ENCODE measurements at places on chromosomes 4 and X.

- DNase-seq = no peak
Measured at GRCh38 chr4:1201851-1202525, 29.6 kb upstream of the SPON2 start.

DNA sequence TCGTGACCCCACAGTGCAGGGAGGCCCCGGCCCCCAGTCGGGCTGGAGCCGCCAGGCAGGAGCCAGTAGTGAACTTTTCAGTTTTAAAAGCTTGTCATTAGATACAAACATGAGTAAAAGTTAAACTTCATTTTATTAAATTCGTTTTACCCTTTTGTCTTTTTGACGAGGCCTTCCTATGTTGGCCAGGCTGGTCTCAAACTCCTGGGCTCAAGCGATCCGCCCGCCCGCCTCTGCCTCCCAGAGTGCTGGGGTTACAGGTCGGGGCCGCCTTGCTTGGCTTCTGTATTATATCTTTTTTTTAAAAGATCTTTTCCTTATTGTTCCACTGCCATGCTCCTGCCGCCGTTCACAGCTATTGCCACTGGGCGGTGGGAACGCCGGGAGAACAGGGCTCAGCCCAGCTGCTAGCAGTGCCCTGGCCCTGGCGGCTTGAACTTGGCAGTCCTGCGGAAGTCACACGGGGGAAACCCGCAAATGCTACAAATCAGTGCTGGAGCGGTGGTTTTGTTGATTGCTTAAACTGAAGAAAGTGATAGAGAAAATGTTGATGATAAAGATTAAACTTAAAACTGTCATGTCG, 968 bp upstream of the NELFA start:
- DNase-seq = no peak

GRCh38 chrX:43899878-43900815, 17.9 kb upstream of the MAOB start:
- no peak for DNase-seq

DNA sequence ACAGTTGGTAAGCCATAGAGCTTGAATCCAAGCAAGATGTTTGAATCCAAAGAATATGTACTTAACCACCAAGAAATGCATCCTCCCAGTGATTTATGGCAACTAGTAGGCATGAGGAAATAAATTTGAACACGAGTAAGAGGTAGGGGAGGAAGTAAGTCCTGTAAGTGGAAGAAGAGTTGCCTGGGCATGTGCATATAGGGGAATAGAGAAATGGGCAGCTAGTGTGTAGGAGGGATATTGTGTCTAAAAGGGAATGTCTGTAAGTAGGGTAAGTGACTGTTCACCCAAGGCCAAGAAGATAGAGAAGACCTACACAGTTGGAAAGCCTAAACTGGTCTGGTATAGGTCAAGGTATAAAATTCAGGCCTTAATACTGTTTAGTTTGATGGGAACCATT, 4.6 kb downstream of the SH3BGRL start:
- no peak for DNase-seq

GRCh38 chr4:726838-727237, 21.2 kb downstream of the PCGF3 start:
- DNase-seq = no peak

GRCh38 chr4:54784161-54784671, 126.5 kb downstream of the KIT start:
- DNase-seq = no peak

DNA sequence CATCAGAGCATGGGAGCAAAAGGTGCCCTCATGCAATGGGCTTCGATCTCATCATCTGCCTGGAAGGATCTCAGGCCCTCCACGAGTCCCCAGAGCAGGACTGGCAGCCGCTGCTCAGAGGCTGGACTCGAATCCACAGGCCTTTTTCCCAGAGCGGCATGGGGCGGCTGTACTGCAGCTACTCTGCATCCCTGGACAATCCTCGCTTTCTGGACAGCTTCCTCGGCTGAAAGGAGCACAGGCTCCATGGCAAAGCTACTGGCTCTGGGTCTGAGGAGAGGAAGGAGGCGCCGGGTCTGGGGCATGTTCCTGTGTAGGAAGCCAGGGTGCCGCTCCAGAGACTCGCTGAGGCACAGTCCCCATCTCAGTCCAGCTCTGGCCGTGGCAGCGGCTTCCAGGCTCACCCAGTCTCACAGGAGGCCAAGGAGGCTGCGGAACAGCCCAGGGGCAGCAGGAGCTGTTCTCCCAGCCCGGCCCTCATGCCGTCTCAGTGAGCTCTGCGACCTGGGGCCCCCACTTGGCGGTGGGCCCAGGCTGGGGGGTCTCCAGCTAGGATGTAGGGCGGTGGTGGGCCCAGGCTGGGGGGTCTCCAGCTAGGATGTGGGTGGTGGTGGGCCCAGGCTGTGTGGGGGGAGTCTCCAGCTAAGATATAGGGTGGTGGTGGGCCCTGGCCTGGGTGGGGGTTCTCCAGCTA, 2.7 kb upstream of the SPON2 start:
- no peak for DNase-seq

GRCh38 chrX:12741416-12741815, 49.8 kb upstream of the PRPS2 start:
- DNase-seq = no peak

GRCh38 chr4:6986072-6986780, 56.9 kb upstream of the TADA2B start:
- DNase-seq = no peak

DNA sequence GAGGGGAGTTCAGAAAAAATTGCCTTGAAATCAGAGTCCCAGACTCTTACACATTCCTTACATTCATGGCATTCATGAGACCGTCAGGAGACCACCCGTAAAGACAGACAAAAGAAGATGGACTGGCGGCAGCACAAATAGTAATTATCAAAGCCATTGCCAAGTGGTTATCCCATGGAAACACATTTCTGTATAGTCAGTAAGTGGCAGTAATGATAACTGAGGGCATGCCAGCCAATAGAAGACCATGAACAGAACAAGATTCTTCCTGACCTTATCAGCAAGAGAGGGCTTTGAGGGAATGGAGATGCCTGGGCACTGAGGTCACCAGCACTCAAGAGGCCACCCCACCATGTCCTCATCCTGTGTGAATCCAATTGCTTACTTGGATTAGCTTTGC, 121.7 kb upstream of the HCCS start:
- no peak for DNase-seq

- DNase-seq = no peak
Measured at GRCh38 chrX:68190799-68191198, 242.5 kb downstream of the OPHN1 start.

DNA sequence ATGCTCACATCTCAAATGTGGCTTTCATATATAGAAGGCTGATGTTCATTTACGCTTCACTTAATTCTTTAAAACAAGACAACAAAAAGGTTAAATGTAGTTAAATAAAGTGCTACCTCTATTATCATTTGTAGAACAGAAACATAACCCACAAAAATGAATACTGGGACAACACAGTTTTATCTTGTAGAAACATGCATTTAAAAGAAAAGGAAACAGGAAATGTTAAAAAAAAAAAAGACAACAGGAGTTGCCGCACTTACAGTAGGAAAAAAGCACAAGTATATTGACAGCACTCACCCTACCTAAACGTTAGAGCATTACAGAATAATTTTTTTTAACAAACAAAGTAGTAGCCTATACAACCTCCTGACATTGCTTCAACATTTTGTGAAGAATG, 4.8 kb downstream of the THOC2 start:
- DNase-seq = no peak

- no peak for DNase-seq
Measured at GRCh38 chrX:107467271-107467670, 17.8 kb downstream of the FRMPD3 start.

- DNase-seq = no peak
Measured at GRCh38 chrX:24946369-24946768, 69.4 kb downstream of the ARX start.

DNA sequence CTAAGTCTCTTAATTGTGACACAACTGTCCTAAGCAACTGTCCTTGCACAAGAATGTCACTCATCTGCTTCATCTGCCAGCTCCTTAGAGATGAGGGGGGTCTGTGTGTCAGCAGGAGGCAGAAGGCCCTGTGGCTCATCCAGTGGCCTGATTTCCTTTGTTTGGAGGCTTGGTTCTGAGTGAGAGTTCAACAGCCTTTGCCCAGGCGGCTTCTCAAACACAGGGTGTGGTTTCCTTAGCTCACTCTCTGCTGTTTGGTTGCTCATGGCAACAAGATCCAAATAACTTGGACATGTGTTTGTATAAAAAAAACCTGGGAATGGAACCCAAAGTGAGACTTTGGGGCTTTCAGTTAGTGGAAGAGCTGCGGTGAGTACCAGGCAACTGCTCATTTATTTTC, 46.6 kb downstream of the MAP7D3 start:
- DNase-seq = no peak

GRCh38 chr4:82421796-82422560, 8.3 kb downstream of the HNRNPDL start:
- no peak for DNase-seq

- DNase-seq = no peak
Measured at GRCh38 chr4:37650481-37650880, 35.7 kb downstream of the RELL1 start.

DNA sequence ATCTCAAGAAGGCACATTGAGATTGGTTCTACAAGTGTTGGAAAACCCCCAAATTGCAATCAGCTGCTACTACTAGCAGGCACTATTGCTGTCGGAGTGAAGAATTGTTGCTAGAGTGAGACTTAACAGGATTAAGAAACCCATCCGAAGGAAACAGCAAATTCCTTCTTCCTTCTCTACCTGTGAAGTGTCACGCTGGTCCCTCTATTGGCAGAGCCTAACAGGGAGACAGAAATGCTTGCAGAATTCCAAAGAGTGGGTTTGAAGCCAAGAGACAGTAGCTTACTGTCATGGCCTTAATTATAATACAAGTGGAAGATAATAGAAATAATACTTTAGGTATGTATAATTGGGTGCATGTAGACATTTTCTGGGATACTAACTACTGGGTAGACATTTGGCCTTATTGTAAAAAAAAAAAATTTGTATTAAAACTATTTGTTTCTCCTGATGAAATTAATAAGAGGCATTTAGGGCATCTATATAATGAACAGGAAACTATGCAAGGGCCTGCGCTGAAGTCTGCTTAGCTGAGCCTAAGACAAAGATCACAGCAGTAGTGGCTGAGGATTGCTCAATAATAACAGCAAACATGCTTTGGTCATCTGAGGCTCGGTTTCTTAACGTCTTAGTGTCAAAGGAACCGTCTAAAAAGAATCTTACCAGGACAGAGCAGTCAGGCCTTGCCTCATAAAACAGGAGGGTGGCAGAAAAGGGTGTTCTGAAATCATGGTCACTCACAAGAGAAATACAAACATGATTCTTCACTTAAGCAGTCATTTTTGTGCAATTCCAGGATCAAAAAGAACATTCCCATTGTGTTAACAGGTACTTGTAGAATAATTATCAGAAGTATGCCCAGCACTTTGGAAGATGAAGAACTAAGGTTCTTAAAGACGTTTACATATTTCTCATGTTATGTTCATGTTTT, 40.8 kb downstream of the FAM241A start:
- DNase-seq = no peak

GRCh38 chr4:8732092-8732491, 139.5 kb downstream of the CPZ start:
- no peak for DNase-seq

DNA sequence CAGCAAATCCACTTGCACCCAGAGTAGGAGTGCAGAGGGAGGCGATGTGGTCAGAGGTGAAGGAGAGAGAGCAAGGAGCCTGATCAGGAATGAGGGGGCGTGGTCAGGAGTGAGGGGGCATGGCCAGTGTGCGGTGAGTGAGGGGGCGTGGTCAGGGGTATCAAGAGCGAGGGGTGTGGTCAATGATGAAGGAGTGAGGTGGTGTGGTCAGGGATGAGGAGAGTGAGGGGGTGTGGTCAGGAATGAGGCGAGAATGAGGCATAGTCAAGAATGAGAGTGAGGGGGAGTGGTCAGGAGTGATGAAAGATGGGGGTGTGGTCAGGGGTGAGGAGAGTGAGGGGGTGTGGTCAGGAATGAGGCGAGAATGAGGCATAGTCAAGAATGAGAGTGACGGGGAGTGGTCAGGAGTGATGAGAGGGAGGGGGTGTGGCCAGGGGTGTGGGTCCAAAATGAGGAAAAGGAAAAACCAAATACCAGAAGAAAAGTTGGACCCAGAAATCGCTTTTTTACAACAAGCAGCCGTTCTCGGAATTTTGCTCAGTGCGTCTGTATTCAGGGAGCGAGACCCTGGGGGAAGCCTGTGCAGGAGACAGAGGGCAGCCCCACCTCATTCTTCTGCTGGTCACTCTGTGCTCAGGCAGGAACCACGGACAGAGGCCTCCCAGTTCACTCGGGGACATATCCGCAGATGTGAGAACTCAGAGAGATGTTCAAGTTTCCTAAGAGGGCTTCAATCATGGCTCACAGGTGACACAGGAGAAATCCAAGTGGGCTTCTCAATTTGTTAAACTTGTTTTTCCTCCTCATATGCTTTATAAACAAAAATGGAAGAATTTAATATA, 47.5 kb downstream of the MAGEA1 start:
- no peak for DNase-seq

DNA sequence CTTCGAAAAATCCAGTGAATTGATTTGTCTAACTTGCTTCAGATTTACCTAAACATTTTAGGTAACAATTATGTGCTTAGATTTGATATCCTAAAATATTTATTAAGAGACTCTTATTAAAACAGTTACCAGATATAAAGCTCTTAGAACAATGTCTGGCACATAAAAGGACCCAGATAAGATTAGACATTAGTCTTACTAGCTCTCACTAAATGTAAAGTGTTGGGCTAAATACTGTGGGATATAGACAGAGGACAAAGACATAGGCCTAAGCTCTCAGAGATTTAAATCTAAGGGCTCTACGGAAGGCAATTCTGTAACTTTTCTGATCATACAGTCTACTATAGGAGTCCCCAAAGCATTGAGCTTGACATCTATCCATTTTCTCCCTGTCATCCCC, 94.4 kb upstream of the TRPC3 start:
- DNase-seq = no peak

DNA sequence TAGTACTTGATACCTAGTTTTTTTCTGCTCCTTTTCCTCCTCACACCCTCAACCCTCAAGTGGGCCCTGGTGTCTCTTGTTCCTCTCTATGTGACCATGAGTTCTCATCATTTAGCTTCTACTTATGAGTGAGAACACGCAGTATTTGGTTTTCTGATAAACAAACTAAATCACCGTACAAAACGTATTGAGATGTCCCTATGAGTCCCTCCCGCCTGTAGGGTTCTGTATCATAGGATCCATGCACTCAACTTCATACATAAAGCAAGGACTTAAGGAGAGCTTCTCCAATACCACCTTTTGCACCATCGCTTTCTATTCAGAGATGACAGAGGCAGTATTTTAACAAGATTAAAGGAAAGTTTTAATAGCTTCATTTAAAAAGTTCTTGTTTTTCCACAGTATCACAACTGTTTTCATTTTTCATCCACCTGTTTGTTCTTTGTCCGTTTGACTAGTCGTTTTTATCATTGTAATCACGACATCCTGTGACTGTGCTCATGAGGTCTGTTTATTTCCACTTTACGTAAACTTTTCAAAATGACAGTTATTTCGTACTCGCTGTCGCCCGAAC, 457 bp upstream of the RAB9A start:
- no peak for DNase-seq

DNA sequence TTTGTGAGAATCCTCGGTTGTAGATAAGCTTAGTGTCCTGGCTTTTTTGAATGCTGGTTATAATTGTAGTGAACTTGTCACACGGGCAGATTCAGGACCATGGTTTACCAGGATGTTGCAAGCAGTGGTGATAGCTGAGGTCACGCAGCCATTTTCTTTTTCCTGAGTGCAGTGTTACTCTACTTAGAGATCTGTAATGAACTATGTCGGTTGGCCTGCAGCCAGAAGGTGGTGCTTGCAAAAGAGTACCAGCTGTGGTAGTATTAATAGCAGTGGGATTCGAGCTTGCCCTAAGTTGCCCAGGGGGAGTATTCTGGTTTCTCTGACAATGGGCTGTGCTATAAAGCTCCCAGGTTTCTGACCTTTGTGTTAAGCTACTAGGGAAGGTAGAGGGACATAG, 368.9 kb downstream of the SLITRK2 start:
- no peak for DNase-seq

Measured in KG1 (cell line).